ENCODE measurements at places on chromosomes 4 and X.

DNA sequence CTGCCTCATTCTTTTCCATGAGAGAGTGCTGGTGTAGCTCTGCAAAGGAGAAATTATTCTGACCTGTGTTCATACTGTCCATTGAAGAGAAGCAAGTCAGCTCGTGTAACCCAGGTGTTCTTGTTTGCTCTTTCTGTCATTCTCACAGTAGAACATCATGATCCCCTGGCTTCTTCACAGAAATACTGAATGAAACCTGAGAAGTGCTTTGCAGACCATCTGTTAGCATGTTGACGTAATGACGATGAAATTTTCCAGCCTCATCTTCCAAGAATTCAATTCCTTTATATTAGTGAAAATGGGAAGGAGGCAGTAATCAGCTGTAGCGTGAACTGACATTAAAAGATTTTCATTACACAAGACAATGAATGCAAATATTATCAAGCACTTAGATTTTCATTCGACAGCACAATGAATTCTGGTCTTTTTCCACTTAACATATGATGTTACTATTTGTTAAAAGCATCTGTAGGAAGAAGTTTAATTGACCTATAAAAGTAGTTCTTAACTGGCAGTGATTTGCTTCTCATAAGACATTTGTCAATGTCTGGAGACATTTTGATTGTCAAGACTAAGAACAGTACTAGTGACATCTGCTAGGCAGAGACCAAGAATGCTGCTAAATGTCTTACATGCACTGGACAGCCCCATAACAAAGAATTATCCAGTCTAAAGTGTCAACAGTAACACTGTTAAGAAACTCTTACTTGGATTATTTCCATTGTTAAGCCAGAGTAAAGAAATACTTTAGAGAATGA is 246.3 kb downstream of the BANK1 start:
- DNase-seq: no peak

DNA sequence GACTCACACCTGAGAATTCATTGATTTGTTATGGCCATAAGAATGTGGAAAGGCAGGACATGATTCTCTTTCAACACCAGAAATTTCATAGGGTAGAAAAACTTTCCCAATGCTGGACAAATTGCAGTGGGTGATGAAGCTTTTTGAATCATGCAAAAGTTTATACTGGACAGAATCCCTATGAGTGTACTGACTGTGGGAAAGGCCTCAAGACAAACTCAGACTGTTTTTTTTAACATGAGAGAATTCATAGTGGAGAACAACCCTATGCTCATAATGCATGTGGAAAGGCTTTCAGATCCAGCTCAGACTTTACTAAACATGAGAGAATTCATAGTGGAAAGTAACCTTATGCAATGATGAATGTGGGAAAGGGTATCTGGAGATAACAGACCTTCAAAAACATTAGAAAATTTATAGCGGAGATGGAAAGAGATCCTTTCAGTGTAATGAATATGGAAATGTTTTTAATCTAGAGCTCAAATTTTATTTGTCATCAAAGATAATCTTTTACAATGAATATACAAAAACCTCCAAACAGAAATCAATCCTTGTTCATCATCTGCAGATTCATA is 36.2 kb upstream of the MAGED1 start:
- DNase-seq: no peak

DNA sequence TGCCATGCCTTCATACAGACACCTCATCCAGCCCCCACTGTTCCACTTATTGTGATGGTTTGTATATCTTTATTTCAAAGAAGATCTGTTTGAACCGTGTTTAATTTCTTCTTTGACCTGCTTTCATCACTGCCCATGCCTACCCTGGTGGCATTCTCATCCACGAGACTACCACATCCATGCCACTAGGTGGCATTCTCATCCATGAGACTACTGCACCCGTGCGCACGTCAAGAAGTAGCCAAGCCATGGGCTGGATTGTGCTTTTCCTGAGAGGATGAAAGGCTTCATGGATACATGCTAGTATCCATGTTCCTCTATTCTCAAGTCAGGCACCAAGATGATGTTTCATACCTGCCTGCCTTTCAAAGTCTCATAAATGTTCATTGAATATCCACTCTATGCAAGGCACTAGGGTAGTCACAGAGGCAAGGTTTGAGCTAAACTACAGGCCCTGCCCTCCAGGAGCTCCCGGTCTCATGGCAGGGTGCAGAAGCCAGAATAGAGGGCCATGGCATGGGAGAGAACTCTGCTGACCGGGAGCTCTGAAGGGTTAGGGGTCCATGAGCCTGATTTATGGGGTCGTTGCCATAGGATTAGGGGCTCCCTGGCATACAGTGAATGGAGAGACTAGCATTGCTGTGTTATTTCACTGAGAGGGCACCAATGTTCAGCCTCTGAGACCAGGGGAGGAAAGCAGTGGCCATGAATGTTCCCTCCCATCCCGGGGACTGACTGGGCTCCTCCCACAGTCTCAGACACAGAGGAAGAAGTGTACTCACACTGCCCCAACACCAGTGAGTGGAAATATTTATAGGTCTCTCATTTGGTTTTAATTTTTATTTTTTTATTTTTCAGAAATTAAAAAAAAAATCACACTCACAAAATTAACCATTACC is 24.8 kb upstream of the EOLA2 start:
- no peak for DNase-seq

DNA sequence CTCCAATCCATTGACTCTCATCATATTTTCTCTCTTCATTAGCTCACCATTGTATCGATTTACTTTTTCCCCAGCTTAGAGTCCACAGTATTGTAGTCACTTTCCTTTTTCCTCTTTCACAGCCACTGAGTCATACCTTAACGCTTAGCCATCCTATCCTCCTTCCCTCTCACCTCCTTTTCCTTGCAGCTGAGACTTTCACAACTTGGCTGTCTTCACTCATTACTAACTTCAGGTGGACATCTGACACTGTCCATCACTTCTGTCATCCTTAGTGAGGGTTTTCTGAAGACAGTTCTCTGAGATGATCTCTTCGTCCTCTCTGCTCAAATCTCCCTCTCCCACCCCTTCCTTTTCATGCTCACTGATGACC is 70.5 kb upstream of the ESX1 start:
- no peak for DNase-seq

- DNase-seq: peak; percentile 18
Observed at GRCh38 chrX:9456250-9457074, 8.4 kb upstream of the TBL1X start.

- no peak for DNase-seq
Observed at GRCh38 chrX:18003876-18004275, 142.8 kb upstream of the RAI2 start.

DNA sequence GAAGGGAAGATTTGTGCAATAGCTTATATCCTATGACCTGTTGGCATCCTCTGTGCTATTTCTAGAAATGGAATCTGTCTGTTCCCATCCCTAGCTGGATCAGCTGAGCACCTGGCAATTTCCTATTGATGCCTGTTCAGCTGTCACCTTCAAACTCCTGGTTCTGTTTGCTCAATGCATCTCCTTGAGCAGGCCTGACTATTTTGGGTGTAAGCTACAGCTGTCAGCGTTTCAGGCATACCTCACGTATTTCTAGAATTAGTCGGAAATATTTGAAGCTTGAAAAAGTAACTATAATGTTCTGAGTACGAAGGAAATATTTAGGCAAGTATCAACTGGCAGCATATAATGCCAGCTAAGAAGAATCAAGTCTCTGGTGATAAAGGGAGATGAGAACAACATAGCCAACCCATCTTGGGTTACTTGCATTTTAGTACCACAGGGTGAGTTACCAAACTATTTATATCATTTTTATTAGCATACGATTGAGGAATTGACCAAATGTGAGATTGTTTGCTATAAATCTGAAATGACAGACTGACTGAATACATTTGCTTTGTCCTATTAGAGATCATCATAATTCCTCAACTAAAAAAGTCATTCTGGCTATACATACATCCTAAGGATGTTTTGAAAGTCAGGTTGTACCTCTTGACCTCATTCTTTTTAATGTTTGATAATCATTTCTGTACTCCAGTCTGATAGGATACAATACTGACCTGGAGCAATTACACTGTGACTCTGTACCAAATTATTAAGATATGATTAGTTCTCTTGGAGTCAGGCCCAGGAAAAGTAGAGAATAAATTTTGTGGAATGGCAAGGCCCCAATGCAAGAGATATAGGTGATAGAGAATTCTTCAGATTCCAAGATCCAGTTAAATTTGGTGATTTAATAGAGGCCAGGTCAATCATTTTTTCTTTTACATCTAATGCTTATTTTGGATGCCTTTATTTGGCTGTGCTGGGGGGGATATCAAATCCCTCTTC is 36.4 kb upstream of the PLAC1 start:
- DNase-seq: no peak

GRCh38 chrX:31376408-31377022 is 304.7 kb upstream of the FTHL17 start:
- DNase-seq: no peak

- no peak for DNase-seq
Observed at GRCh38 chrX:69060631-69061408, 104.4 kb downstream of the PJA1 start.

- DNase-seq: no peak
Observed at GRCh38 chr4:52825460-52826090, 36.5 kb upstream of the RASL11B start.

- DNase-seq: no peak
Observed at GRCh38 chr4:47075262-47075661, 43.9 kb downstream of the GABRB1 start.

DNA sequence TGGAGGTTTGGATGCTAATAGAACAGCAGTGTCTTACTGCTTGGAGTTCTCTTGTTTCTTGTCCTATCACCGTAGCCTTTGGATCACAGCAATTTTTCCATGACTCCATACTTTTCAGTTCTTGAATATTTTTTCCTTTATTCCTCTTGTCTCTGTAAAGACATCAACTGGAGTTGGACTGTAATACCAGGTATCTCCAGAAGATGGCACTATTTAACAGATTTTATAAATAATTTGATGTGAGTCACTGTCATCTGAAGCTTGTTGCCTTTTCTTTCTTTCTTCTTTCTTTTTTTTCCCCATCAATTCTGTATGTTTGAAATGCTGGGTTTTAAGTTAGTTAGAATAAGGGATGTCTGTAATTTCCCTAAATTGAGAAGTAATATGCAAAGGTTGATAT is 24.1 kb downstream of the HPRT1 start:
- no peak for DNase-seq

- DNase-seq: no peak
Observed at GRCh38 chrX:31480696-31481095, 408.9 kb upstream of the FTHL17 start.

DNA sequence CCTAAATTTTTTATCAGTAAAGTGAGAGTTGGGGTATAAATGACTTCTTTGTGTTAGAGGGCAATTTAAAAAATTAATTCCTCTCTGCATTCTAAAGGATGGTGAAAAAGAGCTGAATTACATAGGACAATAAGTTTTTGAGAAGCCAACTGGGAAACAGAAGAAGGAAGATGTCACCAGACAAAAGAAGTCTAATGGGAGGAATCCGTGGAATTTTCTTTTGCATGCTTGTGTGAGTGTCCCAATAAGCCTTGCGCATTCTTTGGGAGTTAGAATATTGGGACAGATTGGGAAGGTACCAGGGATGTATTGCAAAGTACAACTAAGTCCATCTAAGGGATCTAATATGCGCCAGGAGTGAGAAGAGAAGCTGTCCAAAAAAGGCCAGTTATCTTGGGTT is 35.1 kb upstream of the NR3C2 start:
- no peak for DNase-seq

GRCh38 chr4:1021386-1022050 is 10.1 kb downstream of the FGFRL1 start:
- DNase-seq: no peak

- DNase-seq: no peak
Observed at GRCh38 chrX:123093792-123094191, 90.3 kb upstream of the GRIA3 start.

GRCh38 chrX:40964633-40965586 is 120.3 kb upstream of the USP9X start:
- no peak for DNase-seq

DNA sequence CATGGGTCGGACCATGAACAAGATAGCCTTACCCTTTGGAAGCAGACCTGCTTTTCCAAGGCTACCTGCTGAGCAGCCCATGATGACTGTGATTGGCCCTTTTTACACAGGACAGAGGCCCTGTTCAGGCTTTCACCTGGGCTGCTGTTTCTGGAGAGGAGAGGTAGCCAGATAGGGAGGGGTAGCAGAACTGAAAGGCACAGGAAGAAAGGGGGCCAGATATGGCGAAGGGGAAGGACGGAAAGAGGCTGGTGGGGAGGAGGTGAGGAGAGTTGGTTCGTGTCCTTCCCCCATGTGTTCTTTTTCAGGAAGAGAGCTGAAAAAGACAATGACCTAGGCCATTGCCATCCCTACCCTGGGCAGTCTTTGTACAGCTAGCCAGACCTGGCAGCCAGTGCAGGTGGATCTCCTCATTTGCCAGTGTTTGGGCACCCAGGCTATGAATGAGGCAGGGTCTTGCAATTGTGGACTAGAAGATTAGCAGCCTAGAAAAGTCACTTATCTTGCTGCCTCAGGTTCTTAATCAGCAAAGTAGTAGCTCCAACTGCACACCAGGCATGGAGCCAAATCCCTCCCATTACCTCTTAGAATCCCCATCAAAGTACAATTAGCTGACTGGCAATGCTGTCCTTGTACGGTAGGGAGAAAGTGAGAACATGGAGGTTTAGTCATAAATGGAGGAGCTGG is 139.6 kb downstream of the AMMECR1 start:
- no peak for DNase-seq

- DNase-seq: peak; percentile 44
Observed at GRCh38 chr4:25687773-25688172, 32.1 kb downstream of the SLC34A2 start.

DNA sequence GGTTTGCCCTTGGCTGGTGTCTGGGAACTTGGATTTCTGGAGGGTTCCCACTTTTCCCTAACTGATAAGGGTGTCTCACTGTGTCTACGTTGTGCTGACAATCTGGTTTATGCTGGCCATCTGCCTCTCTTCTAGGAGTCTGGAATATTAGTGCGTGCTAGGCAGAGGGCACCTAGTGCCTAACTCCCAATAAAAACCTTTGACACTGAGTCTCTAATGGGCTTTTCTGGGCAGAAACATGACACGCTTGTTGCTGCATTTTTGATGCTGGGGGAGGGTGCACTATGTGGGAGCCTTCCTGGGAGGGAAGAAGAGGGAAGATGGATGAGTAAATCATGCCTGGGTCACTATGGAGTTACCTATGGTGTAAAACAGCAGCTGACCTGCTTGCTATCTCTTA is 16.3 kb upstream of the ZNF41 start:
- no peak for DNase-seq

DNA sequence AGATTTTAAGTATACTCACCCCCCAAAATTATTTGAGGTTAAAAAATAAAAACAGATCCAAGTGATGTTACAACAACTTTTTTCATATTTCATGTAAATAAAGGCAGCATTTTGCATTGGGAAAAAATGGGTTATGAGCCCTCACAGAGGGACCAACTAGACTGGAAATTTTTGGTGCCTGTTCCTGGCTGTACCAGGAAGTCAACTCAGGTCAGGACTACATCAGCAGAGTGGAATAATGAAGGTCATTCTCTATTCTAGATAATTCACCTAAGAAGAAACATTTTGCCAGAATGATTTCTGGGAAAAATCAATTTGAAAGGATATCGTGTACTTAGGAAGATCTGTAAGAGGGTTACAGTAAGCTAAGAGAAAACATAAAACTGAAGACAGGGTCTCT is 66.8 kb downstream of the CORIN start:
- no peak for DNase-seq

- DNase-seq: no peak
Observed at GRCh38 chrX:142503967-142504643, 299.0 kb upstream of the MAGEC2 start.

GRCh38 chr4:184359888-184360287 is 114.5 kb downstream of the IRF2 start:
- DNase-seq: no peak

Measured in CD8-positive, alpha-beta T cell (primary cell).